A549 treated with Mapracorat at 1 μM for 4 hours (cell line): ENCODE measurements at places on chromosomes 3 and 15. TPM values are rescaled to one million over a fixed set of nuclear protein-coding genes. Genes with fewer than 3 reads are reported as not detected.

Gene ALAS1
- 44.1 to 50.3 TPM (median 48.7 TPM) in 5 replicates for total RNA-seq

Gene NRROS
- total RNA-seq = not detected in 5 replicates

Gene LRRN1
- not detected in 5 replicates for total RNA-seq

Gene GABRA5
- 80.9 to 122 TPM (median 102 TPM) in 5 replicates for total RNA-seq

Gene B4GALT4
- total RNA-seq = 81.1 to 113 TPM (median 103 TPM) in 5 replicates

Gene STAB1
- total RNA-seq = 0.05 to 0.16 TPM (median 0.08 TPM) in 3 of 5 replicates, not detected in the others

Gene PCOLCE2
- 24.9 to 36.3 TPM (median 30.3 TPM) in 5 replicates for total RNA-seq

Gene PLIN1
- 0.06 to 0.17 TPM (median 0.14 TPM) in 4 of 5 replicates, not detected in the other for total RNA-seq

Gene RARRES1
- 7.7 to 11.7 TPM (median 11.2 TPM) in 5 replicates for total RNA-seq

Gene NPAP1
- not detected in 5 replicates for total RNA-seq

Gene ITIH1
- total RNA-seq = not detected in 5 replicates

Gene MASP1
- not detected in 5 replicates for total RNA-seq
